ENCODE measurements at places on chromosomes 7 and 10.

GRCh38 chr7:155450970-155451801 is 6.7 kb upstream of the EN2 start:
- DNase-seq: no peak

GRCh38 chr7:16739863-16740622 is 13.5 kb upstream of the TSPAN13 start:
- no peak for DNase-seq

GRCh38 chr10:90872648-90873020 is 860 bp downstream of the RPP30 start:
- no peak for DNase-seq

GRCh38 chr10:6232225-6232807 is 29.6 kb downstream of the PFKFB3 start:
- no peak for DNase-seq

- DNase-seq: no peak
These were observed 172.3 kb upstream of the PPP2R2D start for GRCh38 chr10:131728286-131729228.

Measured in stimulated activated CD4-positive, alpha-beta T cell treated with anti-CD3 and anti-CD28 coated beads, Interleukin-1b, Interleukin-23, amount 100 ng/mL, for 4 hours (primary cell).